ENCODE measurements at places on chromosomes 11 and 22.

DNA sequence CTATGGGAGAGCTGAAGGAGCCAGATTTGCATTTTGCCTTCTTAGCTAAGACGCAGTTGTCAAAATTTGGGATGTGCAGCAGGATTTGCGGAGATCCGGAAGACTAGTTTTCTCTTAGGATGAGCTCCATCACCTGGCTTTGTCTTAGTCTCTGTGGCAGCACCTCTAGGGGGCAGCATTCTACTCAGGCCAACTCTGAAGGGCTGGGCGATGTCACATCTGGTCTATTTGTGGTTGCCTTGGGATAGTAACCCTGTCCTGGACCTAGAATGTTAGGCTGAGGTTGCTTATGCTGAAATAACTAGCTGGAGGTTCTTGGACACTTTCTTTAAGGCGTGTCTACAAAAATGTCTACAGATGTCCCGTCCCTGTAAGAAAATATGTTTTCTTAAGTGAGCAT lies 116.2 kb downstream of the FAT3 start:
- no peak for DNase-seq

GRCh38 chr22:33842421-33843094 lies 77.7 kb downstream of the LARGE1 start:
- peak; percentile 16 for DNase-seq

DNA sequence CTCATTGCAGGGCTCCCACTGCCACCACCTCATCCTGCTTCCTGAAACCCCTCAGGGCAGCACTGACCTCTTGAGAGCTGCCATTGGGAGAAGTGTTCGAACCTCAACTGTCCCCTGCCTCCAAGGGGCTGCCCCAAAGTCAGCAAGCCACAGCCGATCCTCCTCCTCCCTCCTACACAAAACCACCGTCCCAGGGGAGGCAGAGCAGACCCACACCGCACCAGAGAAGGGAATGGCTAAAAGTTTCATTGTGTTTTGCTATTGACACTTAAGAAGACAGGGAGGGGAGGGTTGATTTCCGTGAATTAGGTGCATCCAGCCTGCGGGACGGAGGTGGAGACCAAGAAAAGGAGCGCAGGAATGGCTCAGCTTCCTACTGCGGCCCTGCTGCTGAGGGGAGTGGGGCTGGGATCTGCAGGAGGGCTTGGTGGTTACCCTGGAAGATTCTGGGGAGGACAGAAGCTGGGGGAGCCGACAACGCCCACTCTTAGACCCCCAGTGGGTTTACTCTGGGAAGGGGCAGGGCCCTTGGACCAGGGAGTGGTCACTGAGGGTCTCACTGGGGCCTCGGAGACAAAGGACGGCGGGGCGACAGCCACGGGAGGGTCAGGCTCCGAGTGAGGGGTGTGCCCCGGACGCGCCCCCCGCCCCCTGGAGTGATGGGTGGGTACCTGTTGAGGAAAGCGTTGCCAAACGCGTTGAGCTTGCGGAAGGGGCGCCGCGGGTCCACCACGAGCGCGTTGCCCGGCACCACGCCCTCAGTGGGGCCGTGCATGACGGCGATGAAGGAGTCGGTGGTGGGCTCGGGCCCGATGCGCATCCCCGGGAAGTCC lies 815 bp downstream of the EHD1 start:
- no peak for DNase-seq

- no peak for DNase-seq
These were observed 23.7 kb upstream of the CBX7 start for GRCh38 chr22:39176143-39176713.

- no peak for DNase-seq
These were observed 109.4 kb downstream of the KCNQ1OT1 start for GRCh38 chr11:2590131-2590964.

GRCh38 chr11:73177380-73177777 lies 35.3 kb upstream of the FCHSD2 start:
- no peak for DNase-seq

- DNase-seq: no peak
These were observed 65.9 kb downstream of the ADAMTS15 start for GRCh38 chr11:130514316-130514715.

DNA sequence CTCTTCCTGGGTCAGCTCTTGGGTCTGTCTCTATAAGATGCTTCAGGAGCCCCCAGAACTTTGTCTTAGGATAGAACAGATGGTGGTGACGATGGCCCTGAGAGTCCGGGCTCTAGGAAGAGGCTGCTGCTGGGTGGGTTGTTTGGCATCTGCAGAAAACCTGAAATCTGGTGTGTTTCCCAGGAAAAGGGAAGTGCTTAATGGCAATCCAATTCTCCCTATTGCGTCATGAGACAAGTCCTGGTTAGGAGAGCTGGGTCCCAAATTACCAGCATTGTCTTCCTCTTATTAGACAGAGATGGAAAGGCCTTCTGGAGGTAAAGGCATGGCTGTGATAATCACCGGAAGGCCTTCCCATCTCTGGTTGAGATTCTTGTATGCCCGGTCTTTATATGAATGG lies 48.9 kb upstream of the GRAMD1B start:
- DNase-seq: no peak

DNA sequence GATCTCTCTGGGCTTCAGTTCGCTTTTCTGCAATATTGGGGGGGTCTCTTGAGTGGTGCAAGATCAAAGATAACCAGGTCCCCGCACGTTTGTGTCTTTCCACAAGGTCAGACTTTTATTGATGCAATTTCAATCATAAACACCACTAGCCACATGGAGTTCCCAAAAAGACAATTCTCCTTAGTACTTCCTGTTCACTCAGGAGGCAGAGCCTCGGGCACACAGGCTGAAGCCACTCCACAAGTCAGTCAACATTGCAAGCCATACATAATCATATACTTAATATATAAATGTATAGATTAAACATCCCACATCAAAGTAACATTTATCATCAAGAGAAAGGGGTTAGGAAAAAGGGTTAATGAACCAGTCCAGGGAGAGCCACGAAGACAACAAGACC lies 12.0 kb downstream of the ST14 start:
- DNase-seq: no peak
